CD4-positive, alpha-beta T cell treated with Interleukin-4 for 4 hours (primary cell): ENCODE measurements at places on chromosomes 1 and 21.

DNA sequence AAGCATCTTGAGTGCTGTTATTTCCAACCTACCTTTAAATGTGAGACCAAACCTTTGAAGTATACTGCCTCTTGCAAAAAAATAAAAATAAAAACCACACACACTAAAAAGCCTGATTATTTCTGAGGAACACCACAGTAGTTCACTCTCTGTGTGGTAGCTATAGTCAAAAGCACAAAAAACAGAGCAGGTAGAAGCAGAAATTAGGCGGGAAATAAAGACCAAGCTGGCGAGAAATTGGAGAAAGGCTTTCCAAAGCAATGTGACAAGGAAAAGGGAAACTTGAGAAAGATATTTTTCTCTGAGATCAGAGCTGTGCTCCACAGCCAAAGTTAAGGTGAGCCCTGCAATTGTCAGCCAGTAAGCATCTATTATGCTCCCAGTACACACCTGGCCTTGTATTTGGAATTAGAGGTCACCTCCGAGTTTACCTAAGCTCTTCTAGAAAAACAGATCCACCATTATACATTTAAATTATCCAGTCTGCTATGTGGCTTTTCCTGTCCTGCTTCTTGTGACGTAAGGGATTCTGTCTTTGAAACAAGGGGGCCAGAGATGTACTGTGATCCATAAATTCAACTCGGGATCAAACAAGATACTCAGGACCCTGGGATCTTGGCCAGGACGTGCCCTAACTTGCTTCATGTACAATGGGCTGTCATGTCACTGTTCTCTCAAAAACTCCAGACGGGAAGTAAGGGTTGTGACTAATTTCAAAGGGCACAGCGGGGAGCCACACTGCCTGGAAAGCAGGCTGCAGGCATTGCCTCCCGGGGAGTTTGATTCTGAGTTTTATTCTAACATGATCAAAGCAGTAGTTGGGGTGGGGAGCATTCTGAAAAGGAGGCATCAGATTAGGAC lies 39.8 kb upstream of the RAB4A start:
- no peak for DNase-seq

DNA sequence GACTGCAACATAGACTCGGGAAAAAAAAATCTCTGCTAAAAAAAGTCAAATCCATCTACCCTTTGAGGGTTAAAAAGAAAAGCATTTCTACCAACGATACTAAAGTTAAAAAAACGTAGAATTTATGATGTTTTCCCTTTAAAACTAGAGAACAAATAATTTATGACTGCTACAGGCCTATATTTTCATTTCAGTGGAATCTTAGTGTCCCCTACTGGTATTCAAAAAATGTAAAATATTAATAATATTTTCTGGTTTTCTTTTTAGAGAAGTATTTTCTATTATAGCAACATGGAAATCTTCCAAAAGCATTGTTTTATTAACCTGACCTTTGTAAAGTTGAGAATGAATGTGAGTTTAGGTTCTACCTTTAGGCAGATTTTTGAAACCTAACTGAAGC lies 1582.2 kb downstream of the MRPL39 start:
- no peak for DNase-seq

GRCh38 chr21:17250778-17251241 lies 262.0 kb upstream of the CXADR start:
- no peak for DNase-seq

- DNase-seq: no peak
These were observed 5.1 kb downstream of the KCNK2 start for GRCh38 chr1:215087603-215088002.

- peak; percentile 71 for DNase-seq
These were observed 60.6 kb downstream of the PTPRC start for GRCh38 chr1:198699167-198700015.

DNA sequence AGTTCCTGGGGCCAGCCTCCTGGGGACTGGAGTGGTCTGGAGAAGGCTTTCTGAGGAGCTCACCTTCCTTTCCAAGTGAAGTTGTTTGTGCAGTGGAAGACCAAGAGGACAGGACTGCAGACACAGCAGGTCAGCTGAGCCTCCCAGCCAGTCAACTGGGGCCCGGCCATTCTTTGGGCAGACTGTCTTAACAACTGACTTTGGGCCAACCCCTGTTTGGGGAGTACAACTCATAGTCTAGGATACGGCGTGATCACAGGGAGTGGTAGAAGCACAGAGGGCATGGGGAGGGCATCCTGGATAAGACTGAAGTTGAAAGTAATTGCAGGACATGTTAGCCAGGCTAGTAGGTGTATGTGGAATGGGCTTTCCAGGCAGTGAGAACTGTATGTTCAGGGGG lies 50.3 kb downstream of the PGM1 start:
- no peak for DNase-seq

GRCh38 chr1:161402446-161402845 lies 34.8 kb upstream of the CFAP126 start:
- no peak for DNase-seq

DNA sequence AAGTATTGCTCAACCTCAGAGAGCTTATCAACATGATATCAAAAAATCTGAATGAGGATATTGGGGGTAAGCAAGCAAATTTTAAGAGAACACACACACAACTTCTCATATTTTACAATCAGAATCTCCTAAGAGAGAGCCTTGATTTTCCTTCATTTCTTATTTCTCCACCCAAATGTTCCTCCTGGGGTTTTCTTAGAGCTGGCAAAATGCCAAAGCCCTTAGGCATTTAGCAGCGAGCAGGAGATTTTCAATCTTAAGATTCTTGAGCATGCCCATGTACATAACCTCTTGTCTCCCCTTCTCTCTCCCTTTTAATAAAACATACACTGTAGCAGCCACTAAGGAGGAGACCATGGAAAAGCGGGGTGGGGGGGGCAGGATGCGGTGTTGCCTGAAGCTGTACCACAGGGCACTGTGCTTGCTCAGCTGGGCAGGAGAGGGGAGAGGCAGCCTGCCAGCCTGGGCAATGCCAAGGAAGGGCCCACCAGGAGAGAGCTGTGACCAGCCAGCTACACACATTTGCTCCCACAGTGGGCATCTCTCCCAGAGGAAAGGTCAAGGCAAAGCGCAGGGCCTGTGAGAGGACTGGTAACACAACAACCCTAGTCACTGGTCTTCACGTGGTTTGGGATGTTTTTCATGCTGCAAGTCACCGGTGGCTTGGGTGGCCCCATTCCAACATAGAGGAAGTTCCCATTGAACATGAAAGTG lies 4.3 kb downstream of the BRINP2 start:
- DNase-seq: no peak

GRCh38 chr1:109040989-109041620 lies 797 bp downstream of the WDR47 start:
- DNase-seq: no peak

DNA sequence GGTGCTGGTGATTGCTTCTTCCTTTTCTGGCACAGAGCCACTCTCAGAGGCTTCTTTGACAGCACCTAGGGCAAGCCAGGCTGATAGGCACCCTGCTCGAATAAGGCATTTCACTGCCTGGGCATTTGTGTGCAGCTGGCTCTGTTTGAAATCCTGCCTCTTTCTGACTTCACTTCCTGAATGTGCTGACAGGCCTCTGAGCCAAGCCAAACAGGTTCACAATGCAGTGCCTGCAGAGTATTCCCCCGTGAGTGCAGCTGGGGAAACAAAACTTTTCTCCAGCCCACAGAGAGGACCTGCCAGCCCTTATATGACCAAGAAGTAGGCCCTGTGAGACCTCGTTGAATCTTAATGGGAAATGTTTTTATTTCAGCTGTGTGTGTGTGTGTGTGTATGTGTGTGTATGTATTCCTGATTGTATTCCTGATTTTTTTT lies 10.4 kb downstream of the JUN start:
- no peak for DNase-seq

GRCh38 chr1:231032963-231033362 lies 7.1 kb downstream of the FAM89A start:
- no peak for DNase-seq

DNA sequence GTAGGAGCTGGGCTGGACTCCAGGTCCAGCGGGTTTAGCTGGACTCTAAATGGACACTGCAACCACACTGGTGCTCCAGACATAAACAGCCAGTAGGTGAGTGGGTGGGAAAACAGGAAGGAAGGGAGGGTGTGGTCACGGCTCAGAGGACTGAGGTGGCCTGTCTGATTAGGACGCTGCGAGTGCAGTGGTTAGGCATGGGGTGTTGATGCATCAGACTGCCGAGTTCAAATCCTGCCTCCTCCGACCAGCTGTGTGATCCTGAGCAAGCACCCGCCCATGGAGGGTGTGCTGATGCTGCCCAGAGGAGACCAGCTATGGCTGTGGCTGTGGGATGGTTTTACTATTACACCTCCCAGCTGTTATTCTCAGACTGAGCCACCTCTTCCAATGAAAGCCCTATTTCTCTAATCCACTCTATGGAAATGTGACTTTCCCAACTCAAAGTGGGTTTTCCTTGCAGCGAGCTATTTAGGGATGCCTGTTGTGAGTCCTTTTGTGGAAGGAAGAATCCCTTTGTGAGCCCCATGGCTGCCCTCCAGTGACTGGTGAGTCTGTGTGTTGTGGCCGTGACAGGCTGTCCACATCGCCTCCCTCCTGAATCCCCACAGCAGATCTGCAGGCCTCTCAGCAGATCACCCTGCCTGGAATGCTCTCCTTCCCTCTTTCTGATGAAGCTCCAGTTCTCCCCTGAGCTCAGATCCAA lies 56.6 kb upstream of the EDN2 start:
- no peak for DNase-seq

DNA sequence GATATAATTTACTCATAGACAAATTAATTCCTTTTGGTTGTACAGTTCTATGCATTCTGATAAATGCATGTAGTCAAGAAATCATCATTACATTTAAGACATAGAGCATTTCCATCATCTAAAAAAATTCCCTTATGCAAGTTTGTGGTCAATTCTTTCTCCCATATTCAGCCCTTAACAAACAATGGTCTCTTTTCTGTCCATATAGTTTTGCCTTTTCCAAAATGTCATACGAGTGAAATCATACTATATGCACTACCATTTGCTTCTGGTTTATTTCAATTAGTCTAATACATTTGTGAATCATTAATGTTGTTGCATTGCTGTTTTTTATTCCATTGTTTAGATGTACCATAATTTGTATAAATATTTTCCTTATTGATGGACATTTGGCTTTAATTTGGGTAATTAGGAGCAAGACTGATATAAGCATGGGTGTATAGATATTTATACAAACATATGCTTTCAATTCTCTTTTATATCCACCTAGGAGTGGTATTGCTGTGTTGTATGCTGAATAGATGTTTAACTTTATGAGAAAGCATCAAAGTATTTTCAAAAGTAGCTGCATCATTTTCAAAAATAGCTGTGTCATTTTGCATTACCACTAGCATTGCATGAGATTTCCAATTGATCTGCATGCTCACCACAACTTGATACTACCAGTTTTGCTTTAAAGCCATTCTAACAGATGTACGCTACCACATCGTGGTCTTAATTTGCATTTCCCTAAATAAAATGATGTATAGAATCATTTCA lies 397.0 kb upstream of the ADAMTS5 start:
- DNase-seq: no peak

DNA sequence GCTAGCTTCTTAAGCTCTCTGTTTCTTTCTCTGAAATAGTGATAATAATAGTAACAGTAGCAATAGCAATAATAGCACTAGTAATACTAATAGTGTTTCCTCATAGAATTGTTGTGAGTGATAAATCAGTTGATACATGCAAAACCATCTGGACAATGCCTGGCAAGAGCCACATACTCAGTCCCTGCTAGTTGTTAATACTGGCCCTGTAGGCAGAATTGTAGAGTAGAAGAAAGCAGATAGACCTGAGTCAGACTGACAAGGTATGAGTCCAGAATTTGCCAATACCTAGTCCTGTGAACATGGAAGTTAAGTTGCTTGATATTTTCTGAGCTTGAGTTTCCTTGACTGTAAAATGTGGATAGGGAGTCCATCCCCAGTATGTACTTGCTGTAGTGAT lies 171.9 kb downstream of the C1orf21 start:
- no peak for DNase-seq

DNA sequence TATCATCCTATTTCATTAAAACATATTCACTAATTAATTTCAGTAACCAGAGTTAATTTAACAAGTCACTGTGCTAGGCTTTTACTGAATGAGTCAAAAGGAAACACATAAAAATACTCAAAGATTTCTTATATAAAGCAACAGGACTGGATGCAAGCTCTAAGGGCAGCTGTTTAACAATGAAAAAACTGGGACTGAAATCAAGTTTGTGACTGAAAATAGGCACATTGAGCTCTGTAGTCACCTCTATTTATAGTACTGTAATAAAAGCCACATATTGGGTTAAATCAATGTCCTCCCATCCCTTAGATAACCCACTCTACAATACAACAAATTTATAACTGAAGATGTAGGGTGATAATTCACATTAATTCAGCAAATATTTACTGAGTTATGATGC lies 52.4 kb downstream of the SMYD3 start:
- no peak for DNase-seq

GRCh38 chr21:45410151-45410864 lies 5.3 kb downstream of the COL18A1 start:
- DNase-seq: no peak

DNA sequence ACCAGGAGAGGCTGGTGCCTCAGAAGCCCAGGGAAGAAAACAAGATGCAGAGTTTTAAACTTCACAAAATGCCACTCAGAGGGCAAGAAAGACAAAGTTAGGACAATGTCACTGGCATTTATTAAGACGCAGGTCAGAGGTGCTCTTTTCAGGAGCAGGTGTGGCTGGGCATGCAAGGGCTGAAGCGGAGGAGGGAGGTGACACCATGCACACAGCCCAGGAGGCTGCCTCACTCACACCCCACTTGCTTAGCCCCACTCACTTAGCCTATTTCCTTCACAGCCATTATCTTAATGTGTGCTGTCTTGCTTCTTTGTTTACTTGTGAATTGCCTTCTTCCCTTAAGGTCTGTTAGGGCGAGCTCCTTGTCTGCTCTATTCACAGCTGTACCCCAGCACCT lies 17.2 kb downstream of the HIVEP3 start:
- DNase-seq: no peak
